GM13976 (cell line): ENCODE measurements at places on chromosomes 1 and 21.

DNA sequence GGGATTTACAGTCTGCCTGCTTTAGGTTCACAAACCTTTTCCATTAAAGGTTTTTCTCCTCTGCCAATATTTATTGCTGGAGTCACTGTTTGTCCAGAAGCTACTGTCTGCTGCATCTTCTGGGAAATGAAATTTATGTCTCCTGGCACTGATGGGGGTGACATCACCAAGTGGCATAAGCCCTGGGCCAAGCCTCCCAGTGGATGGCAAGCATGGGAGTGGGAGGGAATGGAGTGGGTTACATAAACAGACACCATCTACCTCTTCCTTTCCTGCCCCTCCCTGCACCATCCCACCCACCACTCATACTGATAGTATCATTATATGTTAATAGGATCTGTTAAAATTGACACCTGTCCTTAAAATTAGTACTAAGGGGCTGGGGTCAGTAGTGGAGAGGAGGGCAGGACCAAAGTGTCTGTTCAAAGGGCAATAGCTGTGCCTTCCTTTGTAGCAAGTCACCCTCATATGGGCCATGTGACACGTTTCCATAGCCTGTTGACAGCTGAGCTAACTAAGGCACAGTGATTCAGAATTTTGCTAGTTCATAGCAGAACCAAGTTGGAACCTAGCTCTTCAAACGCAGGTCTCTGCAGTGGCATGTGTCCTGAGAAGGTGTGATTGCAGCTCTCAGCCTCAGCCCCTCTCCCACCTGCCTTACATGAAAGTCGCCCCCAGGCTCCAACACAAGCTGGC is 71.0 kb downstream of the MAB21L3 start:
- no peak for DNase-seq

GRCh38 chr1:102732927-102733326 is 375.4 kb downstream of the COL11A1 start:
- DNase-seq = no peak

DNA sequence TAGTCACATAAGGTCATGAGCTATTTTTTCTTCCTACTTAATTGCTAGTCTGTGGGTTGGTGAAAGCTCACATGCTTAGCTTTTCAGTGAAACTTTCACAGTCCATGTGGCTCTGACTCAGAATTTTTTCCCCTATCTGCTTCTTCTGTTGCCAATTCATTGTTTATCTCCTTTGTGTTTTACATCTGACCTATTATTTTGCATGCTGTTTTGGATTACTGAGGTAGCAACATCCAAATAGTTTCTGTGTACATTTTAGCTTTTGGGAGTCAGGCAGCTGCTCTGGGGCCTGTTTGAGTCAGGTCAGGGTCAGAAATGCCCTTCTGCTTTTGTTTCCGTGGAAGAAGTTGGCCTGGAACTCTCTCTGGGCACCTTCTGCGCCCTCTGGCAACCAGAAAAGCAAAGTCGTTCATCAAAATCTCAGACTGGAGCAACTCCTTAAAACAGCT is 40.0 kb downstream of the ROR1 start:
- DNase-seq = no peak

GRCh38 chr1:5975133-5975880 is 16.9 kb downstream of the NPHP4 start:
- DNase-seq = peak; percentile 58
